ENCODE measurements at places on chromosomes 7 and 10.

DNA sequence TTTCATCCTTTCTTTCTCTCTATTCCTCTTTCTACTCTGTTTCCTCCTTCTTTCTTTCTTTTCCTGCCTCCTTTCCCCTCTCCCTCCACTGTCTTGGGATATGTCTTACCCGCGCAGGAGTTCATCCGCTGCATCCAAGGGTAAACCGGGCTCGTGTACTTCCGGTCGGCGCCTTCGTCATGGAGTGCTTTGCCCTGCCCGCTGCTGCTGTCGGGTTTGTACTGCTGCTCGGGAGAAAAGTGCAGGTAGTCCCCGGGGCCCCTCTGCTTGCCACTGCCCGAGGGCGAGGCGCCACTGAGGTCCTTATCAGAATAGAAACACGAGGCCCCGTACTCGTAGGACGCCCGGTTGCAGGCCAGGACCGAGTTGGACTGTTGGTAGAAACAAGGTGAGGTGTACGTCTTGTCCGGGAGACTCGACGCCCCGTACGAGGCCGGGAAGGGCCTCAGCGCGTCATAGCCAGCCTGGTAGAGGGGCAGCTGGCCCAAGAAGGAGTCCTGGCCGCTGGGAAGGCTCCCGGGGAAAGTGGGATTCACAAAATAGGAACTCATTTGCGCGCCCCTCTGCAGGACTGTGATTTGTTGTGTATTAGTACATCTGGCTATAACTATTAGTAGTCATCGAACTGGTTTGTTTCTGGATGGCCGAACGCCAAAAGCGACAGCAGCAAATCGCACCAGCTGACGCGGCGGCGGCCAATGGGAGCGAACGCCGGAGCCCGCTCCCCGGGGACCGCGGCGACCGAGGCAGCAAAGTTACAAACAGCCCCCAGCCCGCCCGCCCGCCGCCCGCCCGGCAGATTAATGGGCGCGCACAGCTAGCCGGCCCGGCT, at the start of gene HOXA6:
Gene HOXA6 (minus strand): TSS at position 576 of the 832 bp plus-strand sequence. CDS start 25 bp downstream, at position 551.
- DNase-seq, result no peak

DNA sequence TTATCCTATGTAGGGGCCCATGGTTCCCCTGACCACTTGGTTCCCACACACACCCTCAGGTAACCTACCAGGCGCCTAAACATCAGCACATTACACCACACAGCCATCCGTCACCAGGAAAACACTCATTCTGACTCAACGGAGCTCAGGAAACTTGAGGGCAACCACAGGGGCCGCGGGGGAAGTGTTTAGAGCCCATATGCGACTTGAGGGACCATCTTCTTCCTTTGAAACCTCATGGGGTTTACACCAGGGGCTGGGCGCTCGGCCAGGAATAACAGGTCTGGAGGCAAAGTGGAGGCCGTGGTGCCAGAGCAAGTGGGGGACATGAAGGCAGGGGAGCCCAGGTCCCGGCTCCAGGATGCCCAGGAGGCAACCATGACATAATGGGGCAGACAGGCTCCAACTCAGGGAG, 1.5 kb downstream of the STX1A start:
- DNase-seq, result no peak

- DNase-seq, result no peak
These were observed 457.6 kb downstream of the PLXNA4 start for GRCh38 chr7:132118641-132119040.

- DNase-seq, result no peak
These were observed 1.4 kb upstream of the ZNF212 start for GRCh38 chr7:149238051-149238450.

DNA sequence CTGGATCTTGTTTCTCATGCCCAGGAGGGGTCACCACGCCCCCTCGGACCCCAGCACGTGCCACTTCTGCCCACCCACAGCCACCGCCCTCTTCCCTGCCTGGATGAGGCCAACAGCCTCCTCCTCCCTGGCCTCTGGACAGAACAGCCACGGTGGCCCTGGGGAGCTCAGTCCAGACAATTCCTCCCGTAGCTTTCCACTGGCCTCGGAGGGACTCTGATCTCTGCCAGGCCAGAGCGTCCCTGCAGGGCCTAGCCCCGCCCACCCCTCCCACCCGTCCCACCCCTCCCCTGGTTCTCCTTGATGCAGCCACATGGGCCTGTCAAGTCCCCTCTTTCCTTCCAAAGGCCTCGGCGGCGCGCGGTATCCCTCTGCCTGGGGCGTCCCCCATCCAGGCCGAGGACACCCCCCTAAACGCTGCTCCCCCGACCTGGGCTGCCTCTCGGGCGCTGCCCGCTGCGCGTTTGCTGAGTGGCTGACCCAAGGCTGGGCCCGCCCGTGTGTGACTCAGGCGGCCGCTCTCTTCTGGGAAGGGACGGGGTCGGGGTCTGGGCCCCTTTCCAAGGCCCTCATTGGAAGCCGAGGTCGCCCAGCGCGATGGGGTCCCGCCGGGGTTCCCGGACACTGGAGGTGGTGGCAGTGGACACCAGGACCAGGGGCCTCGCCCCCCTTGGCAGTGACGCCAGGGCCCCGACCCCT, 557 bp downstream of the TMEM120A start:
- no peak for DNase-seq

- no peak for DNase-seq
These were observed 46.0 kb upstream of the CYCS start for GRCh38 chr7:25171071-25171470.

DNA sequence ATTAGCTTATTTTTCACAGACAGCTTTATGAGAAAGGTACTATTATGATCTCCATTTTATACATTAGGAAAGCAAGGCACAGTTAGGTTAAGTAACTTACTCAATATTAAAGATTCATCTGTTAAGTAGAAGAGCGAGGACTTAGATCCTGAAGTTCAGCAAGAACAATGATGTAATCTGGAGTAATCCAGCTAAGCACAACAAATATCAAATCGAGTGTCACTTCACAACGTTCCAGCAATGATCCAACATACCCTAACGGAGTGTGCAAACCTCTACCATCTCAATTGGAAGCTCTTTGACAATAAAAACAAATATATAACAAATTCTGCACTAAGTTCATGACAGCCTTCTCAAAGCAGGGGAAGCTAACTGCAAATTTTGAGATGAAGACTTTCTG, 121.3 kb downstream of the CALCR start:
- no peak for DNase-seq

DNA sequence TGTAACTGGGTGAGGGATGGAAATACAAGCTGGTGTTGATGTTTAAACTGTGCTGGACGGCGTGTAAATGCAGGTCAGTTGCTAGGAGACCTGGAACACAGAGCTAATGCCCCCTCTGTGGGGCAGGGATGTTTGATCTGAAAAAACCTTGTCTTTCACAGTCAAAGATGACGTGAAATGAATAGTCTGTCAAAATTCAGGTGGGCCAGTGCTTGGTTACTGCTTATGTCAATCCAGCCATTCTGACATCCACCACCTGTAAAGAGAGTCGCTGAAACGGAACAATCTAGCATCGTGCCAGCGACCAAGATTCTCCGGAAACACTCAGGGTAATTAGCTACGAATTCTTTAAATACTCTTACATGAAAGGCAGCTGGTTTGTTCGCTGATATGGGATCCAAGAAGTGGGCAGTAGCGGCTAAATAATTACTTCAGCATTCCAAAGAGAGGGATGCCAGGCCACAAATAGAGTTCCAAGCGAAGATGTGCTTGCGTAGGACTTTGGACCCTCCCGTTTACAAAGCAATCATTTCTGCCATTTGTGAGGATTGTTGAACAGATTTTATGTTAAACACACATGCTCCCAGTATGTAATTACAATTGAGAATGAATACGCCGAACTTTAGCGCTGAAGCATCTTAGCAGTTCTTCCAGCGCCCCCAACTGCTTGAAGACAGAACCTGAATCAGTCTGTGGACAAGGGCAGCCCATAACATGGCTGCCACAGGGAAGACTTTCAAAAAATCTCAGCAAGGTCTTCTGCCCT, 7.3 kb upstream of the ASB4 start:
- DNase-seq, result no peak

- no peak for DNase-seq
These were observed 25.3 kb upstream of the GIMAP6 start for GRCh38 chr7:150657526-150657925.

DNA sequence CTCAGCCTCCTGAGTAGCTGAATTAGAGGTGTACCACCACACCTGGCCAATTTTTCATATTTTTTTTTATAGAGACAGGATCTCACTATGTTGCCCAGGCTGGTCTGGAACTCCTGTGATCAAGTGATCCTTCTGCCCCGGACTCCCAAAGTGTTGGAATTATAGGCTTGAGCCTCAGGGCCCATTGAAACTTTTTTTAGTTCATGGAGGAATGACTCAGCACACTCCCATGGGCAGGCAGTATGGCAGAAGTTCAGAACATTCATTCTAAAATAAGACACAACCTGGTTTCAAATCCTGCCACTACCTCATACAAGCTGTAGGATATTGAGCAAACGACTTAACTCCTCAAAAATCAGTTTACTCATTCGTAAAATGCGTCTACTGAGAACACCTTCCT, 320.4 kb upstream of the SP8 start:
- no peak for DNase-seq

DNA sequence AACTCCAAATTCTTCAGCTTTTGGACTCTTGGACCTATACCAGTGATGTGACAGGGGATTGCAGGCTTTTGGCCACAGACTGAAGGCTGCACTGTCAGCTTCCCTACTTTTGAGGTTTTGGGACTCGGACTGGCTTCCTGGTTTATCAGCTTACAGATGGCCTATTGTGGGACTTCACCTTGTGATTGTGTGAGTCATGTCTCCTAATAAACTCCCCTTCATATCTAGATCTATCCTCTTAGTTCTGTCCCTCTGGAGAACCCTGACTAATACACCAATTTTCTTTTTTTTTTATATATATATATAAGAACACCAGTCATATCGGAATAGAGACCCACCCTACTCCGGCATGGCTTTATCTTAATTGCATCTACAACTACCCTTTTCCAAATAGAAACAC, 166.8 kb downstream of the ETV1 start:
- no peak for DNase-seq

DNA sequence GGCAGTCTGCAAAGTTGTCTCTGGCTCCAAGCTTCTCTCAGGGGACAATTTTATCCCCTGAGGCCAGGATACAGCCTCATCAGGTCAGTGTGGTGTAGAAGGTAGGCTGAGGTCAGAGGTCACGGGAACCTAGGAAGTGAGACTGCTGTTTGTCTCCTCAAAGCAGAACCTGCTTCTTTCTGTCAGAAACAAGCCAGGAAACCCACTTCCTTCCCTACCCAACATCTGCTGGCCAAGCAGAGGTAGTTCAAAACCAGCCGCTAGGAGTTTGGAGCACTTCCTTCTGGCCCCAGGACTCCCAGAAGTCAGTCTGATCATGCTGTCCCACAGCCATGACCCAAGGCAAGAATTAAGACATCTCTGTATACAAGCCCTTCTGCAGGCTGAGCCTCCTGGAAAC, 12.2 kb downstream of the CLRN3 start:
- DNase-seq, result no peak

DNA sequence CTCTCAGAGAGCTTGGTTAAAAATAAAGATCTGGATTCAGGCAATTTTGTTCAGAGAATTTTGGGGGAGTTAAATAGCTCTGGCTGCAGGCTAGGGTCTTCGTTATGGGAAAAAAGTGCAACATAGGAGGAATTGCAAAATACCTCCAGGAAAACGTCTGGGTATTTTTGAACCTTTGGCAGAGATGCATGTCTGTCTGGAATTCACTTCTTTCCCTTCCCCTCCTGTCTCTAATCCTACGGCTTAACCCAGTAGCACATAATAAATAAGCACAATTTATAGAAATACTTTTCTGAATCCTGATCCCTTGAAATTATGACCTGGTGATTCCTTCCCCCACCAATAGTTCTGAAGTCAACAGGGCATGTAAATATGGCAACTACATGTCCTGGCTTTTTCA, 19.3 kb upstream of the NUP205 start:
- no peak for DNase-seq

GRCh38 chr10:78640796-78641636, 427.8 kb upstream of the ZMIZ1 start:
- no peak for DNase-seq

- no peak for DNase-seq
These were observed 19.5 kb downstream of the CPVL start for GRCh38 chr7:29126804-29127203.

- no peak for DNase-seq
These were observed 2.6 kb upstream of the NEURL1 start for GRCh38 chr10:103490986-103491314.

DNA sequence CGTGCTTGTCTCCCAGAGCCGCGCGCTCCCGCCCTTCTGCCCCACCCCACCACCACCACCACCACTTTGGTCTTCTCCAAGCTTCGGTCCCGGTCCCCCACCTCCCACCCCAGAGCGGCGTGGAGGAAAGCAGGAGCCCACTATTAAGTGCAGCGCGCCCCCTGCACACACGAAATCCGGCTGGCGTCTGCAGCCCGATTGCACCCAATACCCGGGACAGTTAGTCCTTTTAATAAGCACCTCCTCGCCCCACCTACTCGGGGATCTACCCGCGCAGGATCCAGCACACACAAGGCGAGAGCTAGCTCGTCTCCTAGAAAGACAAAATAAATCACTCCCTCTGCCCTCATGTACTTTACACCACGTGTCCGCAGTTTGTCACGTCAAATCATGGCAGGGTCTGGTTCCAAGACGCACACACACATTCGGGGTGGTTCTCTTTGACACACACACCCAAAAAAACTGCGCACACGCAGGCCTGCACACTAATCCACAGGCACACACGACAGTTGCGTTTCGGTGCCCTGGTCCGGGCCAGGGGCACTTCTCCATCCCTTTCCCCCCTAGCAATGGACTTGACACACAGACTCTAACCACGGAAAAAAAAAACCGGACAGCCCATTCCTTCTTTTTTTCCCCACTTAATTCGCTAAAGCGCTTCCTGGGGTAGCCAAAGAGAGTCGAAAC, 1.6 kb downstream of the SFMBT2 start:
- no peak for DNase-seq
